ENCODE measurements at places on chromosomes 2 and 18.

- DNase-seq, result no peak
These were observed 29.1 kb downstream of the XIRP2 start for GRCh38 chr2:166917415-166917814.

GRCh38 chr2:20179755-20180594, 45.0 kb downstream of the SDC1 start:
- no peak for DNase-seq

DNA sequence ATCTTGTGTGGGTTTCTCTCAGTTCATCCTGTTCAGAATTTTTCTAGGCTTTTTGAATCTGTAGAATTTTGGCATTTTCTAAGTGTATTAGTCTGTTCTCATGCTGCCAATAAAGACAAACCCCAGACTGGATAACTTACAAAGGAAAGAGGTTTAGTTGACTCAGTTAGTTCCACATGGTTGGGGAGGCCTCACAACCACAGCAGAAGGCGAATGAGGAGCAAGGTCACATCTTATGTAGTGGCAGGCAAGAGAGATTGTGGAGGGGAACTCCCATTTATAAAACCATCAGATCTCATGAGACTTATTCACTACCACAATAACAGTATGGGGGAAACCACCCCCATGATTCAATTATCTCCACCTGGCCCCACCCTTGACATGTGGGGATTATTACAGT, 199.2 kb downstream of the ST6GAL2 start:
- no peak for DNase-seq

DNA sequence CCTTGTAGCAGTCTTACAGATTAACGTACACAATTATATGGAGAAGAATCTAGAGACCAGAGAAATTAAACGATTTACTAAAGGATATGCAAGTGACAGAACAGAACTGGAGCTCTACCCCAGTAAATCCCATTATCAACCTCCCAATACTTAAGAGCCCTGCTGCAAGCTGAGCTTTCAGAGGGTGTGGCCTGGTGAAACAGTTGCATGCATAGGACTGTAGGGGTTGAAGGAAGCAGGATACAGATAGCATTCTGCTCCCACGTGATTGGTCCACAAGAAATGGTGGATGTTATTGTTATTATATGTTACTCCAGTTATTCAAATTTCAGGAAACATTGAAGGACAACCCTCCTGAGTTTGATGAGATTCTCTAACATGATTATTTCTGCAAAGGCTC, 210.8 kb upstream of the THUMPD2 start:
- DNase-seq, result no peak

- DNase-seq, result no peak
These were observed 71.9 kb downstream of the RNF152 start for GRCh38 chr18:61820882-61821281.

All from HL-60 (cell line).